ENCODE measurements at places on chromosomes 1 and 21.
A peak's percentile ranks its signal among the peaks of the same experiment; 100 is the strongest.

- peak; percentile 34 for DNase-seq
Measured at GRCh38 chr1:110616587-110616986, 10.4 kb upstream of the KCNA2 start.

GRCh38 chr1:15627343-15627988 is 10.2 kb downstream of the DDI2 start:
- DNase-seq: no peak

GRCh38 chr1:109919303-109919702 is 8.7 kb downstream of the CSF1 start:
- DNase-seq: no peak

DNA sequence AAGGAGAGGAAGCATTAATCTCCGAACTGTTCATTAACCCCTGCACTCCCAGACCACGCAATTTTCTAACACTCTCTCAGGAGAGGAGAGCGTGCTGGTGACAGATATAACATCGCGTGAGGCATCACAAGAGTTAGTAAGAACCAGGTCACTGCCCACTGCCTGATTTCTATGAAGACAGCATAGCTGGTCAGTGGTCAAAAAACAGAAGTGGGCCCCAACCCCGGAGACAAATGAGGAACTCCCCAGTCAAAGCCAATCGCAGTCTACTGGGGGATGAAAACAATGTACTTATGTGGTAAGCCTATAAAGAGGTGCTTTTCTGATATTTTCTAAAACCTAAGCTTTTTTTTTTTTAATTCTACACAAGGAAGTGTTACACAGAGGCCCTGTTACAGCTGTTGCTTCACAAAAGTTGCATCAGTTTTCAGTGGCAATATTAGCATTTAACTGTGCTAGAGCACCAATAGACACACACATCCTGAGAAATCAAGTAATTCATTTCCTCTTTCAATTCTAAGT is 231.8 kb upstream of the IRF2BP2 start:
- DNase-seq: no peak

DNA sequence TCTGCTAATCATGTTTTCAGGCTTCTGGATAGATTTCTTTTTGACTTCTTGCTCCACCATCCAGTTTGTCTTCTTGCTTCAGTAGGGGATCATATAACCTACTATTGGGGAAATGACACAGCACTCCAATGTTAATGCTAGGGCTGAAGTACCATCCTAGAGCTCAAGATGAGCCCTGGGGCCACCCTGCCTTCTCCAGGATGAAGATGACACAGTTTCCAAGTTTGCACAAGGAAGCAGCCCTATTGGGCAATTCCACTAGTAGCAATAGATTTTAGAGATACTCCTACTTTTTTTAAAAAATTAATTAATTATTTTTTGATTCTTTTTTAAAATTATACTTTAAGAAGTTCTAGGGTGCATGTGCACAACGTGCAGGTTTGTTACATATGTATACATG is 11.3 kb upstream of the KLF18 start:
- DNase-seq: no peak

DNA sequence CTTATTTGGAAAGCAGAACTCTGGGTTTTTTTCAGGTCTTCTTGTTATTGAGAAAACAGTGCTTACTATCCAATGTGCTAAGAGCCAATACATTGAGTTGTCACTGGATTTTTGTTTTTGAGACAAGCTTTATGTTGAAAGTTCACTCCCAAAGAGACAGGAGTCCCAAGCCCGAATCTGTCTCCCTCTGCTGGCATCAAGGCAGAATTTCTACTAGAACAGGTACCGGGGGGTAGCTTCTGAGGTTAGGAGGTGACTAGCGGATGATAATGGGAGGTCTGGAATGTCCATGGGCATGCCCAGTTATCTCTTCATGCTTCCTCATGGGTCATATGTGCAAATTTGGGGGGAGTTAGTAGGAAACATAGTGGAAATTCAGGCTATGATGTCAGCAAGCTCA is 25.1 kb downstream of the ZNF124 start:
- no peak for DNase-seq

GRCh38 chr21:45082736-45083135 is 8.4 kb downstream of the ADARB1 start:
- no peak for DNase-seq

GRCh38 chr1:28775121-28775942 is 36.6 kb upstream of the OPRD1 start:
- peak; percentile 11 for DNase-seq

GRCh38 chr1:94422115-94422820 is 4.1 kb downstream of the ABCD3 start:
- DNase-seq: peak; percentile 26

DNA sequence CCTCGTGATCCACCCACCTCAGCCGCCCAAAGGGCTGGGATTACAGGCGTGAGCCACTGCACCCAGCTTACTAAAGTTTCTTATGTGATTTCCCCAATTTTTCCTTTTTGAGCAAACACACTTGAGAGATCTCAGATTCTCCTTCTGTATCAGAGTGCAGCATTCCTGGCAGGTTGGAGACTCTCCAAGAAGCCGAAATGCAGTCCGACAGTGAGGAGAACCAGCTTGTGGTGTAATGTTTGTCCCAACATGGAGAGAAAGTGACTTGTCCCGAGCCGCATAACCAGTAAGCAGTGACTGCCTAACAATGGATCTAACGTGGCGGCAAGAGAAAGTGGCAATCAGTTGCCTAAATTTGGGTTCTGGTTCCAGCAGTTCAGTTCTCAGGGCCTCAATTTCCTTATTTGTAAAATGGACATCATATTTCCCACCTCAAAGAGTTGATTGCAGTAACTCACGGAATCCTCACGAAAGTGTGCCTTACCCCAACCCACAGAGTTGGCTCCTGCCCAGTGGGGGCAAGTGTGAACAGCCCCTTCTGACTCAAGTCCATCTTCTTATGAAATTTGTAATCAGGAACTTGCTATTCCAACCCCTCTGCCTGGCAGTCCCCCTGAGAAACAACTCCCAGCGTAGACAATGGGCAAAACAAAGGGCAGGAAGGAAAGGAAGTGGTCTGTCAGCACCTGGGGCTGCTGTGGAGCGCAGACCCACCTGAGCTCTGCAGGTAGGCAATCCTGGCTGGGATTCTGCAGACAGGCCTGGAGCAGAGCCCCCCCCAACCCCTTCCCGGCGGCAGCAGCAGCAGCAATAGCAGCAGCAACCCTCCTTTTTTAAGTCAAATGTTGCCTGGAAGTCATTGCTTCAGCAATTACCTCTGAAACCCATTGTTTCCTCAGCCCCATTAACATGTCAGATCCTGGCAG is 223.6 kb upstream of the POU3F1 start:
- DNase-seq: no peak
